ENCODE measurements at places on chromosomes 3 and 15.

DNA sequence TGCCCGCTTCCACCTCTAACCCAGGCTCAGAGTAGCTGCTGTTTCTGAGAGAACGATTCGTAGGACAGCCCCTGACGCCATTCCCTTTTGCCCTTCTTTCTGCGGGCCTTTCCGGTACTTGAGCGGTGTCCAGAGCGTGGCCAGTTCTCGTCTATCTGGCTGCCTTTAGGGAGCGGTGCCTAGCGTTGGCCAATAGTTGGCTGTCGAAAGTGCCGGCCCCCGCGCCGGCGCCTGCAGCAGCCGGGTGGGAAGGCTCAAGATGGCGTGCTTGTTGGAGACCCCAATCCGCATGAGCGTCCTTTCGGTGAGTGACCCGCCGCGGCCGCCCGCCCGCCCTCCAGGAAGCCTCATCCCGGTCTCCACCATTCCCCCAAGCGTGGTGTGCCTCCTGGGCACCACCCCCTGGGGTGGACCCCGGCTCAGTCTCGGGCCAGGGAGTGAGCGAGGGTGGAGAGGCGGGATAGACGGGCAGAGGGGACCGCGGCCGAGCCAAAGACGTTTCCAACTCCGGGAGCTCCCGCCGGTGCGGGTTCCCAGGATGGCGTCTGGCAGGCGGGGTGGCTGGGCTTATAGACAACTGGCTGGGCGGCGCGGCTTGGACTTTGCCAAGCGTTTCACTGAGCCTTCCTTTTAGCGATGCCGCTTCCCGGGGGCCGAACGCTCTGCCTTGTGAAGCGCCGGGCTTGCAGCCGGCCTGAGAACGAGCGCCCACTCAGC lies at the start of gene ARMC8:
ARMC8 (plus strand) TSS at position 6 of the 717 bp plus-strand sequence; CDS start at position 260, 254 bp downstream.
- peak; percentile 32 for DNase-seq

- no peak for DNase-seq
Measured at GRCh38 chr3:148042663-148043445, 633.7 kb downstream of the ZIC1 start.

DNA sequence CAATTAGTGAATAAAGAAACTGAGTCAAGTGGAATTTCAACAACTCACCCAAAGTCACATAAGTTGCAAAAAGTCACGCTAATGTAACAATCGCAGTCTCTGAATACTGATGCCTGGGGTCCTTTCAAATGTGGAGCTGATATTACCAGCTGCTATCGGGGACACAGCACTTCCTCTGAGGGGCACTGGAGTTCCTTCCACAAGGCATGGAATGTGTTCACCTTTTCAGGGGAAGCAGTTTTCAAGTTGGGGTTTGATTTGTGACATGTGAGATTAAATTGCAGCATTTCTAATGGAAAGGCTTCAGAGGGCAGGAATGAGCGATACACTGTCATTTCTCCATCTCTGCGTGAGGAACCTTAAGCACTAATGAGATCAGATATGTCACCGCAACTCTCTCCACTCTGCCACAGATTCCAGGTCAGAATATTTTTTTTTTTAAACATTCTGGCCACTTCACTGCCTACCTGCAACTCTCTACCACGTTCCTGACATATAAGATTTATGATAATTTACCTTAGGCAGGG lies 807.2 kb upstream of the CFAP20DC start:
- DNase-seq, result no peak

- no peak for DNase-seq
Measured at GRCh38 chr15:27845535-27846369, 253.4 kb downstream of the OCA2 start.

DNA sequence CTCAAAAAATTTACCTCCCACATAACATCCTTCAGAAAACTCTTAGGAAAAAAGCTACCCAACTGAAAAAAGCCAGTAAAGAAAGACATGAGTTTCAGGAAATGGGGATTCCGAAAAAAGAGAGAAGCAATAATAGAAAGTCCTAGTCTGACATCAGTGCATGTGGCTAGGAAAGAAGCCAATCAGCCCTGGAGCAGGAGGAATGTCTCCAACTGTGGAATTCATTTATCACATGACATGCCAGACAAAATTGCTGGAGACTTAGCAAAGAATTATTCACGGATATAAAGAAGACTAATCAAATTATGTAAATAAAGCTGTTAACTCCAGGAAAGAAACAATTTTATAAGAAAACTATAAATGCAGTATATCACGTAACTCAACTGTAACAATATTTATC lies 258.9 kb upstream of the RARB start:
- no peak for DNase-seq

DNA sequence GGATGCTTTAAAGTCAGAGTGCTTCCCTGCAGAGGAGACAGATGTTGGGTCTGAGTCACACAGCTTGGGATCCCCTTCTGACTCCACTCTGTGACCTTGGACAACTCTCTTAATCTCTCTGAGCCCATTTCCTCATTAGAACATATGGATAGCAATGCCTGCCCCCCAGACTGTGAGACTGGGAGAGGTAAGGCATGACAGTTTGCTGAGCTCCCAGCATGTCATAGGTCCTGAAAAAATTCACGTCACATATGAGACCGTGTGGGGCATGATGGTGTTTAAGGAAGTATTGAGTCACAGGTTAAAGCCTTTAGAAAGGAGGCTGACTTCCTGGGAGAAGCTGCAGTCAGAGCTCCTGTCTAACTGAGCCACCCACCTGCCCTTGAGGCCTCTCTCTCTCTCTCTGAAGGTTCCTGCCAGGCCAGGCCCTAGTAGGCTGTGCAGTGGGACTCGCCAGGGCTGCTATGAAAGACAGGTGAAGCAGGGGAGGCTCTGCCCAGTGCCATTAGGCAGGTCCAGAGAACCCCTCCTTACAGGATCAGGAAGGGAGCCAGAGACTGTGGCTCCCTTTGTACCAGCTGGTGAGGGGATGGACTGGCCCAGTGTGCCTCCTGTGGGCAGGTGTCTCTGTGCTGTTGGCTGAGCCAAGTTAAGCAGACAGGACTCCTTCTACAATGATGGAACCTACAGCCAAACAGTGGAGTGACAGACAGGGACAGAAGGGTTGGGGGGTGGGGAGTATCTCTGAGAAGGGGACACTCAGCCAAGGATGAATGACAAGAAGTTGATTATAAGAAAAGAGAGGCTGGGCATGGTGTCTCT lies 19.5 kb upstream of the DOCK3 start:
- DNase-seq, result peak; percentile 35

DNA sequence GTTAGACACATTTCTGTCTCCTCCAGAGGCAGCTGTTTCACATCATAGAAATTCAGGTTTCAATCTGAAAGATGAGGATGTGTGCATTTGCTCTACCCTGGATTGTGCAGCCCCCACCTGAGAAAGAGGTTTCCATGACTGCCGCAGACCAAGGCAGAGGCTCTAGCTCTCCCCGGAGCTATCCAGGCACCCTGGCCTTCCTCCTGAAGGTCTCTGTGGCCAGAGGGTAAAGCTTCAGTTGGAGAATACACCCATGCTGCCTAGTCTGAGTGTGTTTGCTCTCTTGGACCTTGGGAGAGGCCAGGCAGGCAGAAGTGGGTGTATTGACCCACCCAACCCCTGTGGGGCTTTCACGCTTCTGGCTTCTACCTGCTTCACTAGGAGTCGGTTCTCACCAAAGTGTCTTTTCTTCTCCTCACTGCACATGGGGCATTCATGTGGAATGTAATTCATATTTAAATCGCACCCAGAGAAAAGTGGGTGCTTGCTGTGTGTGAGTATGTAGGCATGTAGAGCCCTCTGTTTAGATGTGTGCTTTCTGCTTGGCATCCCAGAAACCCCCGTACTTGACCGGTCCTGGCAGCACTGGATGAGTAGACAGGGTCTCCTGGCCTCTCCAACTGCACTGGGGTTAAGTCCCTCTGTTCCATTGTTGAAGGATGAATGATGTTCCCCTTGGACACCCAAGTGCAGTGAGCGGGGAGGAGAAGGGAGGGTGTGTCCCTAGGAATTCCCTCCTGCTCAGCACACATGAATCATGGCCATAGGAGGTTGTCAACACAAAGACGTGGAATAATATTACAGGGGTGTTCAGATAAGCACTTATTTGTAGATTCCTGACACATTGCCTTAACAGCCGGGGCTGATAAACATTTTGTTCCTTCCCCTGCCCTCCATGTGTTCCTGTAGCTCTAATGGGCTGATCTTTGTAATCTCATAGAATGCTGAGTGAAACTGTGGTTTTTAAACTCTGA lies 20.3 kb upstream of the RAB6B start:
- DNase-seq, result no peak

GRCh38 chr3:56303487-56303886 lies 164.8 kb downstream of the ERC2 start:
- no peak for DNase-seq

- peak; percentile 6 for DNase-seq
Measured at GRCh38 chr15:31392761-31393401, 66.2 kb downstream of the KLF13 start.

Data from stimulated activated CD4-positive, alpha-beta T cell treated with anti-CD3 and anti-CD28 coated beads, Interleukin-4, amount 100 ng/mL, for 24 hours (primary cell).